Right renal cortex interstitium (tissue), 3 donors: ENCODE measurements at places on chromosomes 6 and 20. TPM values are rescaled to one million over a fixed set of nuclear protein-coding genes. Genes with fewer than 3 reads are reported as not detected.

Gene PRR18
- 0.25 TPM for polyA plus RNA-seq

Gene DNAH8
- 0.28 TPM for polyA plus RNA-seq

Gene MRAP2
- polyA plus RNA-seq = 3.5 TPM

Gene GTSF1L
- not detected for polyA plus RNA-seq

Gene MATN4
- polyA plus RNA-seq = 0.33 TPM

- DNase-seq = no peak
These were observed 271.7 kb downstream of the RFPL4B start for GRCh38 chr6:112618849-112619248.

DNA sequence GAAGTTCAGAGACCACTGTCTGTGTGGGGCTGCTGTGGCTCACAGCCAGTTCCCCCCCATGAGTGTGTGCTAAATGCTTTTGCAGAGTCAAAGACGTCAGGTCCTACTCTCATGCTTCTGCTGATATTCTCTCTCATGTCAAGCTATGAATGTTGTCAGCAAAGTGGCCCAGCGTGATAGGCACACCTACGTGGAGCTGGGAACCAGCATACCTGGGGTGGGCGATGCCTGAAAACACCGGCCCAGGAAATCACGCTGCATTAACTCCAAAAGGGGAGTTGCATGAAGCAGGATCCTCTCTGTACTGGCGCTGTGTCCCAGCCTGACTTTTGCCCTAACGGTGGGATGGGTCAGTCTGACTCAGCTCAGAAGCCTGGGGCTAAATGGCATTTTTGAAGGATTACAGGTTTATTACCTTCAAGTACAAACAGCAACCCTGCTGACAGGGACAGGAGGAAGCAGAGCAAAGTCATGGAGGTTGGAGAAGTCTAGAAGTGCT is 9.0 kb upstream of the MRPS10 start:
- no peak for DNase-seq

DNA sequence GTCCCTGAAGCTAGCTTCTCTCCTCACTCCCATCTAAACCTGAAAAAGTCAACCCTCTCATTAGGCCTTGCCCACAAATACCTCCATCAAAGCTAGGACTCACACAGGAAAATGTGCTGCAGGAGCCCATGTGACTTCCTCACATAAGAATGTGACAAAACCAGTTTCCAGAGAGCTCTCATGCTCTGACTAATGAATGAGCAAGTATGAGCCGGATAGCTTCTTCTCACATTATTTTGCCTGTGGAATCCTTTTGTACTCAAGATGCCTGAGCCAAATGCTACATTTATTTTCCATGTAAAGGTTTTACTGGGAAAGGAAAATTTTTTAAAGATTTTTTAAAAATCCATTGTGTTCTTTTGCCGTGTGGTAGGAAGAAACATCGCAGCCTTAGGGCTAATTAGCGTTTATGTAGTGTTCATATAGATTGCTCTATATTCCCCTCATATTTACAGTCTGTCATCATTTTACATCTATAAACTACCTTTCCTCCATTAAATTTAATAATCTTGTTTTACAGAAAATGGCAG is 68.6 kb upstream of the CCN6 start:
- no peak for DNase-seq

DNA sequence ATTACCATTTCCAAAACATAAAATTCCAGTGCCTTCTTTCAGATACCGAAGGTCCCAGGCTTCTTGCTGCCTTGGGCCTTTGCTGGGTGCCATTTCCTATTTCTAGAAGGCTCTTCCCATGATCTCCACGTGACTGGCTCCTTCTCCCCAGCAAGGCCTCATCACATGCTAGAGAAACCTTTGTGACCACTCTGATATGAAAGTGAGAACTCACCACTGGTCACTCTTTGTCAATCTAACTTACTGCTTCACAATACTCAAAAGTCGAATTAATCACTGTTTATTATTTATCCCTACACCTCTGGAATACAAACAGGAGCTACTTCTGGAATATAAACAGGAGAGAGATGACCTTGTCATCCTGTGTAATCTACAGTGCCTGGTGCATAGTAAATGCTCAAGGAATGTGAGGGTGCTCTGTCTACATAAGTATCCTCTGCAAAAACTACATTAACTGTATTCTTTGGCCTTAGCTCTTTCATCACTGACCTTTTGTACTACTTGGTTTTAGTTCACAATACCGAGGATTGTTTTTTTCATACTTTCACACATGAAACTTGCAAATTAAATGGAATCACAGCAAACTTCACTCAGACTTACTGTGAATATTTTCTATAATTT is 1.6 kb downstream of the STX7 start:
- DNase-seq = no peak

DNA sequence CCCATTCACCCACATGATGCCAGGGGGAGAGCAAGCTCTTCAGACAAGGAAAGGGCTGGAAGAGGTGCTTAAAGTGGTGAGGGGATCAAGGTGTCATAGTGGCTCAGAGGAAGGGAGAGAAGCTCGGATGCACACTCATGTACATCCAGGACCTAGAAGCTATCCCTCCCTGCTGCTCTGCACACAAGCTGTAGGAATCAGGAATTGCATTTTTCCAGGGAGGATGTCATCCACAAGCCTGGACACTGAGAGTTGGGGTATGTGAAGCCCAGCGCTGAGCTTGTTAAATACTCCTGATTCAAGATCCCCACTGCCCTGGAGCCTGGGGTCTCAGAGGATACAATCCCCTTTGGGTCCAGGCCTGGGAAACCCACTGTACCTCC is 85.8 kb upstream of the CCDC167 start:
- DNase-seq = no peak

DNA sequence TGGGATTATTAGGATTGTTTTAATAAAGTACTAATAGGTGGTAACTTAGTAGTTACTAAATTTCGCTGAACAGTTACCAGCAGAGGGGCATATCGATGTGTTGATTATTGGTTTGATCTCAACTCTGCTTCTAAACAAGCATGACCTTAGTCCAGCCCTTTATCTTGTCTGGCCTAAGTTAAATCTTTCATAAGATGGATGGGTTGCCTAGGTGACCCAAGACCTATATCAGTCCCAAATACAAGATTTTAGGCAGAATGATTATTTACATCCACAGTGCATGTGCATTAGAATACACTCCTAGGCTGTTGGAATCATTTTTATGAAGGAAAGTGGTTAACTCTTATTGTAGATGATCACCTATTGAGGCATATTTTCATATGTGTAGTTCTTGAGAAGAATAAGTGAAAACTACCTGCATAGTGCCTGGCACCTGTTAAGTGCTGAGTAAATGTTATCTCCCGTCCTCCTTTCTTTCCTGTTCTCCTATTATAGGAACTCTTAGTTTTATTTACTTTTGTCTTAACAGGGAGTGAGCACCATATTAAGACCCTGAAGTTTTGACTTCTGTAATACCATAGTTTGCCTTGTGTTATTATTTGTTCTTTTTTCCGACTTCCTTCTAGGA is 1.1 kb downstream of the HSF2 start:
- DNase-seq = no peak

- no peak for DNase-seq
These were observed 1.1 kb downstream of the NDRG3 start for GRCh38 chr20:36744764-36745191.
